ENCODE measurements at places on chromosomes 2 and 18. TPM values are rescaled to one million over a fixed set of nuclear protein-coding genes. Genes with fewer than 3 reads are reported as not detected.

DNA sequence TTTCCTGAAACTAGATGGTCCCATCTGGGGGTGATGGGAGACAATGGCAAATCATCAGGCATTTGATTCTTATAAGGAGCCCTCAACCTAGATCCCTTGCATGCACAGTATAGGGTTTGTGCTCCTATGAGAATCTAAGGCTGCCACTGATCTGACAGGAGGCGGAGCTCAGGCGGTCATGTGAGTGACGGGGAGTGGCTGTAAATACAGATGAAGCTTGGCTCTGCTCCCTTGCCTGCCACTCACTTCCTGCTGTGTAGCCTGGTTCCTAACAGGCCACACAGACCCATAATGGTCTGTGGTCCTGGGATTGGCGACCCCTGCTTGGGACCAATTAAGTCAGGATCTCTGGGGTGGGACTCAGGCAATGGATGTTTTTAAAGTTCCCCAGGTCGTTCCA is 293.4 kb downstream of the ZNF521 start:
- no peak for DNase-seq

GRCh38 chr2:168568476-168569267 is 112.6 kb downstream of the CERS6 start:
- DNase-seq: no peak

DNA sequence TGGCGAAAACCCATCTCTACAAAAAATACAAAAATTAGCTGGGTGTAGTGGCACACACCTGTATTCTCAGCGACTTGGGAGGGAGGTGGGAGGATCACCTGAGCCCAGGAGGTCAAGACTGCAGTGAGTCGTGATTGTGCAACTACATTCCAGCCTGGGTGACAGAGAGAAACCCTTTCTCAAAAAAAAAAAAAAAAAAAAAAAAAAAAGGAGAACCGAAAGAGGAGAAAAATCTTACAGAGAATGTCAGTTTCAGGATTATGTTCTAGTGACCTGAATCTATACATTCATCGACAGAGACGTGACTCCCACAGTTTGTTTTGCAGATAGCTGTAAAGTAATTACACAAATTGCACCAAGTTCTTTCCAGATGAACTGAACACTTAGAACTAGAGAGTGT is 187.8 kb downstream of the FTCDNL1 start:
- no peak for DNase-seq

DNA sequence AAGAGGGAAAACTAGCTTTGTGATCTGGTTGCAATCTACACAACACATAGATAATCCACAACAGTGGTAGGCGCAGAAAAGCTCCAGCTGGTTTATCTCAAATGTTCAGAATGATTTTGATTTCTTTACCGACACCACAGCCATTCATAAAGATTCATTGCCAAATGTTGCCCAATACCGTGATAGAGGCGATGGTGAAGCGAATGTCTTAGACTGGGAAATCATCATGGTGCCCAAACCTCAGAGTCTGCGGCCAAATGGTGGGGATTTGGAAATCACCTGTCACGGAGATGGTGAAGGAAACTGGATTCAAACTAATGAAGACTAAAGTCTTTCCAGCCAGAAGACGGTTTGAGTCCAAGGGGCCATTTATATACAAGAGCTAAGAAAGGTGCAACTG is 48.5 kb upstream of the CCDC150 start:
- DNase-seq: no peak

GRCh38 chr2:229137639-229138038 is 133.4 kb downstream of the PID1 start:
- DNase-seq: no peak

DNA sequence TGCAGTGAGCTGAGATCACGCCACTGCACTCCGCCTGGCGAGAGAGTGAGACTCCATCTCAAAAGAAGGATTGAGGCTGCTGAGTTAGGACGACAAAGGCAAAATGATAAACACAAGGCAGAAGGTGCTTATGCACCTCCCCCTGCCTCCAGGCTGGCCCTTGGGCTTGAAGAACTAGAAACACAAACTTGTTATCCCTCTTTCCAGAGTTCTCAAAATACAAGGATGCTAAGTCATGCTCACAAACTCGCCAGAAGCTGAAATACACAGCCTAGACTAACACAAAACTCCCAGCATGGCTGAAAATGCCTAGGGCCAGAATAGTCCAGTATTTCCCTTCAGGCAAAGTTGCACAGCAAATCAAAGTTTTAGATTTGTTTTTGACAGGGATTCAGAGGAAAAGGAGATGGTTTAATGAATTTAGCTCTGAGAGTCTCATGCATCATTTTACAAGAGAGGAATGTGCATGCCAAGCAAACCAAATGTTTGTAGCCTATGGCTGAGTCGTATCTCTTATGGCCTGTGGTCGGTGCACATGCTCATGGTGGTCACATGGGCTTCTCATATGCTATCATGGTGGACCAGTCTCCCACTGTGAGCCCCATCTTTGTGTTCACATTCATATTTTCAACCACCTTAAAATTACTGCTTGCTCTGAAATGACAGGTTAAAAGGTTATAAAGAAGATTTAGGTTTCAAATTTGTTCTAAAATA is 16.2 kb upstream of the MREG start:
- no peak for DNase-seq

DNA sequence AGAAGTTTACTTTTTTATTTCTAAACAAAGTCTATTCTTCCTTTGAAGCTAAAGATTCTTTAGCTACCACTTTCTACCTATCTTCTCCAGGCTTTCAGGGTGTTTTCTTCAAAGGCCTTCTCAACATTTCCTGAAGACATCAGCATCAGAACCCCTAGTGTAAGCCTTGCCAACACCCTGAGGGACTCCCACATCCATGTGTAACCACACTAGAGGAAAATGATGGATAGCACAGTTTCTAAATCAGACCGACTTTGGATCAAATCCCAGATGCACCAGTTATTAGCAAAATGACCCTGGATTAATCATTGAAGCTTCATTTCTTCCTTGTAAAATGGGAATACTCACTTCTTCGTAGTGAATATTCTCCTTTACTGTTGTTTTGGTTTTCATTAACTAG is 4.7 kb upstream of the TTN start:
- no peak for DNase-seq

DNA sequence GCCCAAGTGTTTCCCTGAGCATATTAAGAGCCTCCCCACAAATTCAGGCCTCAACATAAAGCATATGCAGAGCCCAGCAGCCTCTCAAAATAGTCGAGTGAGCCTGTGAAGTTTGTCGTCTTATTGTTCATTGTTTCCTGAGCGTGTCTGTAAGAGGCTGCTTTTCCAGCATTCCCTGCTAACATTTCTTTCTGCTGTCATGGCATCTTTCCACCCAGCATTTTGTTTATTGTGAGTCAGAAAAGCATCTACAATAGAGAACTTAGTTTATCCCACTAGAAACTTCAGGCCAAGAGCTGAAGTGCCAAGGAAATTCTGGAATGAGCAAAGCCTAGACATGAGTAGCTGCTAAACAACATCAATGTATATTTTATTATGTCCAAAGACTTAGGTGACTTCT is 46.3 kb upstream of the STAM2 start:
- no peak for DNase-seq

GRCh38 chr2:230602562-230603230 is 109.9 kb upstream of the CAB39 start:
- DNase-seq: peak; percentile 62

GRCh38 chr2:153519257-153519875 is 40.8 kb upstream of the RPRM start:
- peak; percentile 39 for DNase-seq

DNA sequence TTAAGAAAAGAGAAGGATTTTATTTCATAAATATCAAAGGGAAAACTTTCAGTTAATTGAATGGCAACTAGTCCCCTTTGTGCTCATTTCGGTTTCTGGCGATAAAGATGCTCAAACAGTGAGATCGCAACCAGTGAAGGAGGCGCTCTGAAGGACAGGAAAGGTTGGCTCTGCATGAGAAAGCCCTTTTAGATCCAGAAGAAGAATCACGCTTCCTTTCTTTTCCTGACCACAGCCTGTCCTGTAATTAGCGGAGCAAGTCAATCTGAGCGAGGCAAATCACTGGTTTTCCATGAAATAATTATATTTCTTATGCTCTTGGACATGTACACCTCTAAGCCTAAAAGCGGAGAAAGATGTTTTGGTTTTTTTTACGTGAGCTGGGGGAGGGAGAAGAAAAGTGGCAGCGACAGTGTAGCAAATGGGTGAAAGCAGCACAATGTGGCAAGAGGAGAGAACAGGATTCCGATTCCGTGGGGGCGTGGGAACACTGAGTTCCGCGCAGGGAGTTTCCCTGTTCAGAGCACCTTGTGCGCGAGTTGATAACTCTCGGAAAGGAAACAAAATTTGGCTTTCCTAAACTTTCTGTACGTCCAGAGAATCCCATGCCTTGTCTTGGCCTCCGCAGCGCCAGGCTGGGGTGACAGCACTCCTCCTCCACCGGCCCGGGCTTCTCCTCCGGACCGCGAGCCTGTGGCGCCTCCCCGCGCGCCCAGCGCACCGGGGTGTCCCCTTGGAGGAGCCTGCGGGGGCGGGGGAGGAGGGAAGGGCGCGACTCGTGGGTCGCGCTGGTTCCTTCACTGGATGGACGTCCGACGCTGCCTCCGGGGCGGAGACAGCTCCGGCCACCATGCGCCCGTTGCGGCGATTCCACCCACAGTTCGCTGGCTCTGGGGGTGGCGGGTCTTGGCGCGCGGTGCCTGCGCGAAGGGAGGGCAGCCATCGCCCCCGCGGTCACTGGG is 620 bp upstream of the SLC9A2 start:
- peak; percentile 41 for DNase-seq

GRCh38 chr18:24560511-24560981 is 100.1 kb downstream of the HRH4 start:
- no peak for DNase-seq

DNA sequence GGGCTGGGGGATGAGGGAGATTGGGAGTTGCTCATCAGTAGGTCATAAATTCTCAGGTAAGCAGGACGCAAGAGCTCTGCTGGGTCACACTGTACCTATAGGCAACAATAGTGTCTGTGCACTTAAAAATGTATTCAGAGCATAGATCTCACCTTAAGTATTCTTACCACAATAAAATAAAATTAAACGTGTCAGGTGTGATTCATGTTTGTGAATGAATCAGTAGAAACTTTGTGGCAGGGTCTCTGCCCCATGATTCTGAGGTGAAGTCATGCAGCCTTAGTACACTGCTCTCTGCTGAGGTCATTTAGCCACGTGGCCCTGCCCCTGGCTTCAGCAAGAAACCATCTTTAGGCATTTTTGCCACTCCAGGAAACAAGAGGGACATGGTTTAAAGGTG is 253.8 kb downstream of the FBXO15 start:
- no peak for DNase-seq

GRCh38 chr2:215884451-215885087 is 128.8 kb downstream of the MREG start:
- no peak for DNase-seq

GCG gene
- not detected for total RNA-seq

ZNF804A gene
- total RNA-seq: 0.08 TPM

CCDC148 gene
- total RNA-seq: not detected

IGFBP5 gene
- 0.08 TPM for total RNA-seq

GREB1L gene
- not detected for total RNA-seq

KCNK3 gene
- total RNA-seq: not detected

SPEG gene
- 18.1 TPM for total RNA-seq

All from activated naive CD8-positive, alpha-beta T cell treated with anti-CD3 and anti-CD28 coated beads, Interleukin-2, amount 10 ng/mL, durations not matched to agents 7 days and 5 days (primary cell).